Stimulated activated CD8-positive, alpha-beta memory T cell treated with anti-CD3 and anti-CD28 coated beads, Interleukin-7, amount 100 ng/mL, for 1 hour (primary cell): ENCODE measurements at places on chromosomes 3 and 15.

- no peak for DNase-seq
These were observed 139.1 kb upstream of the MRPS22 start for GRCh38 chr3:139204728-139205127.

DNA sequence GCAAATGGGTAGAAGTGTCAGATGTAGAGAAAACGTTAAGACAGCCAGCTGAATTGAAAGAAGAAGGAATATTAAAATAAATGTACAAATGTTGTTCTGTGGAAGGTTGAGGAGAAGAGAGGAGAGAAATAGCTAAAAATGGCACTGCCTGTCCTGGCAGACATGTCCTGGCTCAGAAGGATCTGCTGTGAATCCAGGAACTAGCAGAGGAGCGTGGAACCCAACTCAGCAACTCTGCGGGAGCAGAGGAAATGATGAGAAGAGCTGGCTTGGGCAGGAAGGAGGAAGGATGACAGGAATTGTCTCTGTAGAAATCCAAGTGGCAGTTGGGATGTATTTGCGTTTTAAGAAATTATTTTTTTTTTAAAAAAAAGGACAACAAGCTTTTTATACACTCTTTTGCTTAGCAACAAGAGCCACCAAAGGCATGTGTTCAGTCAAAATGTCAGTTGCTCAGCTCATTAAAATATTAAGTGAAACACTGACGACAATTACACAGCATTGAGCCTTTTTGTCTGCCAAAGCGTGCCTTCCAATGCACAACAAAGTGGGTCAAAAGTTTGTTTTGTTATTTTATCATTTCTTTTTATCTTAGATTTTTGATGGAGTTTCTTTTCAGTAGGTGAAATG lies 16.1 kb downstream of the NANOGP8 start:
- no peak for DNase-seq

DNA sequence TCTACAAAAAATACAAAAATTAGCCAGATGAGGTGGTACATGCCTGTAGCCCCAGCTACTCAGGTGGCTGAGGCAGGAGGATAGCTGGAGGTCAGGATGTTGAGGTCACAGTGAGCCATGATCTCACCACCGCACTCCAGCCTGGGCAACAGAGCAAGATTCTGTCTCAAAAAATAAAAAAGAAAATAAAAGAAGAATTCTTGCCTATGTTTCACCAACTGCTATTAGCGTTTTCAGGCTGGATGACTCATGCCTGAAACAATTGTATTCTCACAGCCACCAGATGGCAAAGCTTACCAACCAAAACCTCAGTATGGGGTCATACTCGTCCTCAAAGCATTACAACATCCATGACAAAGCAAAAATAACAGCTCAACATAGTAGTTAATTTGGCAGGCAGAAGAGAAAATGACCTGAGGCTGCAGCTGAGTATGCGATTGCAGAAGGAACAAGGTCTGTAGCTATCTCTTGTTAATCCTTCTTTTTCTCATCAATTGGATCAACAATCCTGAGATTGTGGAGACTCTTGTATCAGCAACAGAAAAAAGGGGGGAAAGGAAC lies 52.2 kb downstream of the TP53BP1 start:
- DNase-seq: no peak

GRCh38 chr3:111810909-111811308 lies 48.2 kb upstream of the PHLDB2 start:
- DNase-seq: no peak

- DNase-seq: no peak
These were observed 218.5 kb downstream of the BBX start for GRCh38 chr3:107740992-107741896.

GRCh38 chr3:46887980-46888494 lies 10.5 kb downstream of the PTH1R start:
- no peak for DNase-seq

GRCh38 chr3:152405915-152406802 lies 137.4 kb downstream of the MBNL1 start:
- no peak for DNase-seq
